ENCODE measurements at places on chromosomes 5 and 9.

DNA sequence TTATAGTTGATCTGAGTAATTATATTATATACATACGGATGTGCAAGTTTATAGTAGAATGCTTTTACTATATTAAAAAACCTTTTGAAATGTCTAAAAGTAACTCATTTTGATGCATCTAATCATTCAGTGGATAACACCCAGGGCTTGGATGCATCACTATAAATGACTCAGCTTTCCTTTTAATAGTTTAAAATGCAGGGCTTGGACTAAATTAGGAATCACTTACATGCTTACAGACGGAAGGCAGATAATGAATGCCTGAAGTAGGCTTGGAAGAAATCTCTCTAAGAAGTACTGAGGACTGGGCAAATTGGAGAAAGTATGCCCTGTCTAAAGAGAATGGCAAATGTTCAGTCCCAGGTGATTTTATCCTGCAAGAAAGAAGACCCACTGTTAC is 362.5 kb upstream of the CCNH start:
- no peak for DNase-seq

DNA sequence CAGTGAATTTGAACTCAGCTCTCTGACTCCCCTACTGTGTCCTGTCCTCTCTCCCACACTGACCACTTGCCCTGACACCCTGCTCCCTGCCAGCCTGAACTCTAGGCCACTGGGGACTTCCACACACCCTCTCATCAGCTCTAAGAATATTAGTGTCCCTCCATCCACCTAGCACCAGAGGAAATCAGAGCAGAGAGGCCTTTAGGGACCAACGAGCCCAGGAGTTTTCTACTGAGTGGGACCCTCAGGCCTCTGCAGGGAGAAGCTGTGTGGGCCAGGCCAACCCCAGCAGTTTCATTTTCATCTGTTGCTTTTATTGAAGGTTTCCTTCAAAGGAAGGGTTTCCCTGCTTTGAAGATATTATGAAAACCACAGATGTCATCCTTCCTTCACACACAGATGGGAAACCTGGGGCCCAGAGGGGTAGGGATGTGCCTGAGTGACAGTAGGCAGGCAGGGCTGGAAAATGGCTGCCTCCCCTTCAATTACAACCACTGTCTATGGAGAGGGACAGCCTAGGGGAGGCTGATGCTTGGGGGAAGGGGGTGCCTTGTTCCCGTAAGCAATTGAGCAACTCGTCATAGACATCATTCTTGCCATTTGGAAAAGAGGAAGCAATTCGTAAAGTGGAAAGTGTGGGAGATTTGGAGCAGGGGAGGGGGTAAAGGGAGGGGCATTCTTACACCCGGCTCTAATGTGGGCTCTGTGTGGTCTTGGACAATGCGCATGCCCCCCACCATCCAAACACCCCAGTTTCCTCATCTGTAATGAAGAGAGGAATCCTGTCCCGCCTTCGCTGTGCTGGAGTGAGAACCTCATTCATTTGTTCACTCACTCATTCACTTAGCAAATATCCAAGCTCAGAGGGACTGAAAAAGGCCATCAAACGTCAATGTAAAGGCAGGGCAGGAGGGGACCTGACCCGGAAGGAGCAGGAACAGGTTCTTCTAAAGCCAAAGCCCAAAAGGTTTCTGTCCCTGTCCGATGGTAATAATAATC is 3.9 kb downstream of the GLIPR2 start:
- no peak for DNase-seq

- no peak for DNase-seq
Observed at GRCh38 chr5:148760945-148761638, 65.3 kb upstream of the ADRB2 start.

DNA sequence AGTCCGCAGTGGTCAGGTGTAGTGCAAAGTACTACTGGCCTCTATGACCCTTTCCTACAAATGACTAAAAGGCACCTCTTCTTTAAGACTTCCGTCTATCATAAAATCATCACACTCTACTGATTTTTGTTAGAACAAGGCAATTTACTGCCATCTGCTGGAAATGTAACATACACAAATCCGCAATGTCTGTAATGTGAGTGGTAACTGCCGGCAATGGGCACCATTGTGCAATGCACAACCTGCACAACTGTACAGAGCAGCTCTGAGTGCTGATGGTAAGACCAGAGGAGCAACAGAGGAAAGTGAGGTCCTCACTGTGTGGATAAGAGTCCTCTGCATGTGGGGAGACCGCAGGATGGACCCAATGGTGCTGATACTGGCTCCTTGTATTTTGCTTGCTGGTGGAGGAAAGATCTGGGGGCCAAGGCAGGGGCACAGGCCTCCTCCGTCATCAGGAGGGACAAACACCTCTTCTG is 103.7 kb downstream of the ATPSCKMT start:
- DNase-seq: peak; percentile 62

DNA sequence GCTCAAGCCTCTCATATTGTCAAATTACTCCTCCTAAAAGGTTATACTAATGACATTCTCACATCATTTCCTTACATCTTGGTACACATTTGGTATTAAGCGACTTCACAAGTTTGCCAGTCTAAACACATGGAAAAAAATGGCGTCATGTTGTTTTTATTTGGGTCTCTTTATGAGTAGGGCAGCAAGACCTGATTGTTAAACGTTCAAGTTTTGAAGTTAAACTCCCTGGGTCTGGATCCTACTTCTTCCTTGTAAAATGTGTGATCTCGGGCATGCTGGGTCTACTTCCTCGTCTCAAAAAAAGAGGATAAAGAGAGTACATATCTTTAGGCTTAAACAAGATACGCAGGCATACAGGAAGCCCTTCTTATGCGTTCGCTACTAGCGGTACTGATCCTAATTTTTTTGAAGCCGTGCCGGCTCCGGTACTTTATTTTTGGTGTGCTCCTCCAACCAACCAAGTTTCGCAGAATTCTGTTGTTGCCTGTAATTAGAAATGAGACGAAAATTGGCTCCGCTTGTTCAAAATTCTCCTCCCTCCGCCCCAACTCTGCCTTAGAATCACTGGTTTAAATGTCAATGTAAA is 596 bp upstream of the CDC37L1 start:
- peak; percentile 45 for DNase-seq

GRCh38 chr9:89999176-89999533 is 394.3 kb downstream of the GADD45G start:
- no peak for DNase-seq

DNA sequence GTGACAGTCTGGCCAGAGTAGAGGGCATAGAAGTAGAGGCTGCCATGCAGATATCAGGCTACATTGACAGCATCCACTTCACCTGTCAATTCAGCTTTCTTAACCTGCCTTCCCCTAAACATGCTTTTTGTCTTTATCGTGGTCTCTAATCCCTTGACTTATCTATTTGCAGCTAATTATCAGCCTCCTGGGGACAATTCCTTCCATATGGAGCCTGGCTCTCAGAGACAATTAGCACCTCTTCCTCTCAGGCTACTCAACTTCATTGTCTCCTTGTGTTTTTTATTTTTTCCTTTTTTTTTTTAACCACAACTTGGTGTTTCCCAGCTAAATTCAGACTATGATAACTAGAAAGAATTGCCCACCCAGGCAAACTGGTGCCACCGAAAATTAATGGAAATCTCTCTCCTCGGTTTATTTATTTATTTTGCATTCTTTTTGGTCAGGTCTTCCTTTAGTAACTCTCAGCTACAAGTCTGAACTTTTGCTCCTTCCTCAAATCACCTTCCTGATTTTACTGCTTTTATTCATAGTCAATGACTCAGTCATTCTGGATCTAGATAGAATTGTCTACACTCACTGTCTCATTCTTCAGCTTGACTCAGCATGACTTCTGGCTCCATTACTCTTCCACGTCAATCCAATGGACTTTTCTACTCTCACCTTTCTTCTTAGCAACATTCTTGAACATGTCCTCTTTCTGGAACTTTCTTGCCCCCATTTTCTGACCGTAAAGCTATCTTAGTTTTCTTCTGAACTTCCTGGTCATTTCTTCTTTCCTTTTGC is 63.0 kb upstream of the BASP1 start:
- peak; percentile 87 for DNase-seq

- no peak for DNase-seq
Observed at GRCh38 chr5:135233477-135233876, 165.6 kb downstream of the MACROH2A1 start.

DNA sequence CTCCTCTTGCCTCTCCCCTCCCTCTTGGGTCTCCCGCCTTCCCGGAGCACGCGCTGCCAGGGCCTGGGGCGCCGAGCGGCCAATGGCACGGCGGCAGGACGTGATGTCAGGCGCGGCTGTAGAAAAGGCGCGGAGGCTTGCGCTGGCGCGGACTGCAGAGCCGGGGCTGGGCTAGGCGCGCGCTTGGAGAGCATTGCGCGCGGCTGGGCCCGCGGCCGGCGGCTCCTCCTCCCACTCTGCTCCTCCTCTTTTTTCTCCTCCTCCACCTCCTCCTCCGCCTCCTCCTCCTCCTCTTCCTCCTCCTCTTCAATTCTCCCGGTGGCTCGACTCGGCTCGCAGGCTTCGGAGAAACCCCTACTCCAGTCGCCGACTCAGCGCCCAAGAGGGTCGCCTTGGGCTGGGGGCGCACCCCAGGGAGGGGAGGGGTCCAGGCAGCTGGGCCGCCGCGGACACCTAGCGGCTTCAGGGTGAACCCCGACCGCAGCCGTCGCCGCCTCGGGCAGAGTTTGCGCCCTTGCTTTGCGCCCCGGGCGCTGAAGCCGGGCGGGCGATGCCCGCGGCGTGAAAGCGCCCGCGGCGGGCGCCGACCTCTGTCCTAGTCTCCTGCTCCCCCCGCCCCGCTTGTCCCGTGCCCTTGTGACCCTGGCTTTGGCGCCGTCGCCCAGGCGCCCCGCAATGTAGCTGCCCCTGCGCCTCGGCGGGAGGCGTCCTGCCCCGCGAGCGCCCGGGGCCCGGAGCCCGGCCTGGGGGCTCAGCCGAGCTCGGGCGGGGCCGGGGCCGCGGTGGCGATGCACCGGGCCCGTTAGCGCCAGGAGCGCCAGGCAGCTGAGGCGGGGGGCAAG is at the start of gene LHX2:
TSS of gene LHX2 (plus strand) at position 309 of the 842 bp plus-strand sequence. CDS start 581 bp downstream, outside the sequence.
- DNase-seq: peak; percentile 84

DNA sequence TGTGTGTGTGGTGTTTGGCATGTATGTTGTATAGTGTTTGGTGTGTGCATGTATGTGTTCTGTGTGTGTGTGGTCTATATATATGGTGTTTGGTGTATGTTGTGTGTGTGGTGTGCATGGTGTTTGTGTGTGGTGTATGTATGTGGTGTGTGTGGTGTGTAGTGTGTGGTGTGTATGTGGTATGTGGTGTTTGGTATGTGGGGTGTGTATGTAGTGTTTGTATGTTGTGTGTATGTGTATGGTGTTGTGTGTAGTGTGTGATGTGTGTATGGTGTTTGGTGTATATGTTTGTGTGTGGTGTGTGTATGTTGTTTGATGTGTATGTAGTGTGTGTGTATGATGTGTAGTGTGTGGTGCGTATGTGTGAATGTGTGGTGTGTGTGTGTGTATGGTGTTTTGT is 78.8 kb downstream of the HMCN2 start:
- no peak for DNase-seq

DNA sequence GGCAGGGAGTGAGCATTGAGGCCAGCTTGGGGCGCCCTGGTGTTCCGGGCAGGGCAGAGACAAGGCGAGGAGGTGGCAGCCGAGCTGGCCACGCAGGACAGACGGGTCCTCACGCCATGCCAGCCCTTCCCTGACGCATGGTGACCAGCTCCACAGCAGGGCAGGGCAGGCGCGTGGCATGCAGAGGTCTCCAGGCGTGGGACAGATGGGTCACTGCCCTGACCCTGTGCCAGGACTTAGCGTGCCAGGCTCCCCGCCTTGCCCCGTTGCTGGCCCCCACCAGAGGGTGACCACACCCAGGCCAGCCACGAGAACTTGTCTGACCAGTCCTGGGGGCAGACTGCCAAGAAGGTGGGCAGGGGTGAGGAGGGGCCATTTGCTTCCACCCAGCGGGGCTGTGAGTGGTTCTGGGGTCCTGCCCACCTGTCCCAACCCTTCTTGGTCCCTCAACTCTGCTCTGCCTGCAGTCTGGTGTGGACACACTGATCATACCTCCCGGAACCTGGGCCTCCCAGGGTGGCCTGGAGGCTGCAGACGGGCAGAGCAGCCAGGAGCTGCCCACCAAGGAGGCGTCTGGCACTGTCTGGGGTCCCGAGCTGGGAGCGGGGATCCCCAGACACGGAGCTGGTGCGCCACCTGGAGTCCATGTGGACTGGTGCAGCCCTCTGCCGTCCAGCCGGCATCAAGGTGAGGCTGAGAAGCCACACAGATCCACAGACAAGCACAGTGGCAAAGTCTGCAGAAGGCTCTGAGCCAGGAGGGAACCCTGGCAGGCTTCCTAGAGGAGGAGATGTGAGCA is at the start of gene RNF224:
TSS of gene RNF224 (plus strand) at position 449 of the 799 bp plus-strand sequence. CDS start 834 bp downstream, outside the sequence.
- DNase-seq: peak; percentile 75

DNA sequence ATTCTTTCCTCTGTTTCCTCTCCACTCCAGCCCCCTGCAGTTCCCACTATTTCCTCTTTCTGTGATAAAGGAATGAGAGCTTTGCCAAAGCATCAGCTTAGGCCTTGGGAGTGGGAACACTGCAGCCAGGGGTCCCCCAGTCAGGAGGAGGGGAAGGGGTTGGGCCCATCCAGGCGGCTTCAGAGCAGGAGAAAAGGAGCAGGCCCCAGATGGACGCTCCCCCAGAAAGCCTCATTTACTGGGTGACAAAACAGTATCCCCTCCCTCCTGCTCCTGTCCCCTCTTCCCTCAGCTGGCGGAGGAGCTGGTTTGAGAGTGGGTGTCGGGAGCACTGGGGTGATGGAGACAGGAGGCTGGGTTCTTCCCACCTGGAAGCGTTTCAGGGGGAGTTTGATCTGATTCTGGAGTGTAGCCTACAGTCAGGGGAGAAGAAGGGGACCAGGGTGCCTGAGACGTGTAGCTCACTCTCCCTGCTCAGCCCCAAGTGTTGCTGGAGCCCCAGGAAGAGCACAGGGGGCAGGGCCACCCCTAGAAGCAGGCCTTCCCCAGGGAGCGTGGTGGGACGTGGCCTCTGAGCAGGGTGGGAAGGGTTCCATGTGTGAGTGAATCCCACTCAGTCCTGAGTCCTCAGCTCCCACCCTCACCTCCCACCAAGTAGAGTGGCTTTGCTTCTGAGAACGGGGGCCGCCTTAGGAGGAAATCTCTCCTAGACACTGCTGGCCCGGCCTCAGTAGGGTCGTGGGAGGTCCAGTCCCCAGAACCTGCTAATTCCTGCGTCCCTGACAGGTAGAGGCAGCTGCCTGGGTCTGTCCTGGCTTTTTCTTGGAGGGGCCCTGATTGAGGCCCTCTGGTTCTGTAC is 173.1 kb downstream of the CACNA1B start:
- DNase-seq: no peak

DNA sequence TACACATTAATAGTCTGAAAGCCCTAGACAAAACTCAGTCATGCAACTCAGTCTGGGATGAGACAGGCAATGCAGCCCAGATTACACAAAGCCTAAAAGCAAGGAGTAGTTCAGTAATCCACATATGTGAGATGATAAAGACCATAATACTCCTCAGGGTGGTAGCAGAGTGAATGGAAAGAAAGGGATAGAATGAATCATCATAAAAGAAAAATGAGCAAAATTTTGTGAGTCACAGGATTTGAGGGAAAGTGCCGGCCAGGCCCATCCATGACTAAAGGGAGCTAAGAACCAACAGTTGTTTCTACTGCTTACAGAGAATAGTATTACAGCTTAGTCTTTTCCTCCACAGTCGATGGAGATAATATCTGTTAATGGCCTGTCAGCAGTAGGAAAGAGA is 90.0 kb upstream of the POU5F2 start:
- DNase-seq: peak; percentile 93

All from EH (cell line).